ENCODE measurements at places on chromosomes 3 and 15.

DNA sequence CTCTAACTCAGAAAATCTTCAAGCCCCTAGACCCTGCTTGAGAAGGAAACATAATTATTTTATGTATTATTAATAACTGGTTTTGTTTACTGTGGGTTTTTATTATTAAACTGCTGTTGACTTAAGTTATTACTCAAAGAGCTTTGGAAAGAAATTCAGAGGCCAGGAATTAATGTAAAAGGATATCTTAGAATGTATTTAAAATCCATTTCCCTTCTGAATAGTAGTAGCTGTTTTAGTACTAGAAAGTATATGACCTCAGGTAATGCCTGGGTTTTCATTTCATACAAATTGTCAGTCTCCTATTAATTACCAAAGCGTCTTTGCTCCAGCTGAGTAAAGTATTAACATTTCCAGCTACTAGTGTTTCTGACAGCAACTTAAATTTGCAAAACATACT lies 223.1 kb downstream of the ITPR1 start:
- no peak for DNase-seq

- no peak for DNase-seq
Measured at GRCh38 chr15:48823237-48823636, 12.4 kb upstream of the CEP152 start.

- no peak for DNase-seq
Measured at GRCh38 chr3:35320646-35321407, 318.5 kb upstream of the ARPP21 start.

GRCh38 chr3:114973536-114973935 lies 173.6 kb downstream of the ZBTB20 start:
- DNase-seq, result no peak

Data from HS-5 (cell line).